NCI-H345 (cell line): ENCODE measurements at places on chromosomes 3 and 15.

DNA sequence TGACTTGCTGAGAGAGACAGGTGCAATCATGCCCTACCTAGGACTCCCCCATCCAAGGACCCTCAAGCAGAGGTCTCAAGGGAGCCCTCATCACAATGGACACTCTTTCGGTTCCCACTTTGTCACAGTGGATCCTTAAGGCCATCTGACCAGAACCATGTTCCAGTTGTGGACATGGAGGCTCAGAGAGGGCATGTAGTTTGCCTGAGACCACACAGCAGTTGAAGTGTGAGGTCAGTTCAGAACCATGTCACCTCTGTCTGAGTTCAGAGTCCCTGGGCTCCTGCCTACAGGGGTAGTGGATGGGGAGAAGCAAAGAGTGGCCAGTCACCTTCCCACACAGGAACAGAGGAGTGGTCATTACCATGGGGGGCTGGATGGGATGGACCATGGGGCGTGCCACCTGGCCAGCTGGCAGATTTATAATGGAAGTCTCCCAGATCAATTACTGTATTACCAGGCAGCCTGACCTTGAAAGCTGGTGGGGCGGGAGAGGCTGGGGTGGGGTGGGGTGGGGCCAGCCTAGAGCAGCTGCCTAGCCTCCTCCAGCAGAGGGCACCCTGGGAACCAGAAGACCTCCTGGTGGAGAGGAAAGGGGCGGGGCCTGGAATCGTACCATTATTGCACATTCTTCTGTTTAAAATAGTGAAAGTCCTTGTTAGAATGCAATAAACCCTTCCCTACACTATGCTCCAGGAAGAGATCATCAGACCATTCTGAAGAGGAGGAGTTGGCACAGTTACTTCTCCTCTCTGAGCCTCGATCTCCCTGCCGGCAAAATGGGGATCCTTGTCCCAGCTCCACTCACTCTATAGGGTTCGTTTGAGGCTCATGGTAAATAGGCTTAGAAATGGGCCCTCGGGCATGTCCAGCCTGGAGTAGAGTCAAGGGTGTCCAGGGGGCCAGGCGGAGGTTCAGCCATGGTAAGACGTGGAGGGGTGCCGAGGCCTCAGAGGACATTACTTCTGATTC, 26.9 kb upstream of the LINGO1 start:
- peak; percentile 39 for DNase-seq

- no peak for DNase-seq
These were observed 88.4 kb upstream of the RAP2B start for GRCh38 chr3:153073636-153074035.

DNA sequence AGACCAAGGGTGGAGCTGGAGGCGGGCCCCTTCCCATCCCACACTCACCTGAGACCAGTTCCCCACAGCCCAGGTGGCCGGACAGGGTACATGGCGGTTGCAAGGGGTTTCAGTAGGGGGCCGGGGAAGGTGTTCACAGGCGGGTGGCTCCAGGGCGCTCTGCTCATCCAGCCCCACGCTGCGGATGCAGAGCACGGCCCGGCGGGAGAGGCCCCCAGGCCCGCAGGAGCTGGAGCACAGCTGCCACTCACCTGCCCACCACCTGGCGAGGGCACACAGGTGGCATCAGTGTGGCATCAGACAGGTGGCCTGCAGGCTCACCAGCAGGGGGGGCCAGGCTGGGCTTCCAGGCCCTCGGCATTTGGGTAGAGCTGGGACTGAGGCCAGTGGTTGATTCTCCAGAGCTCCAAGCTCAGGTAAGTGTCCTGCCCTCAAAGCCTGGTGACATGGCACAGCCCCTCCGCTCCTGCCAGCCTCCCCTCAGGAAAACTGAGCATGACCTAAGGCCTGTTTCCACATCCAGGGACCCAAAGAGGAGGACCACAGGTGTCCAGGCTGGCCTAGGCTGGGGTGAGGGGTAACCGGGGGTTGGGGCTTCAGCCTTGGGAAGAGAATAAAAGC, 43.8 kb downstream of the ADAMTS7 start:
- DNase-seq, result peak; percentile 18

DNA sequence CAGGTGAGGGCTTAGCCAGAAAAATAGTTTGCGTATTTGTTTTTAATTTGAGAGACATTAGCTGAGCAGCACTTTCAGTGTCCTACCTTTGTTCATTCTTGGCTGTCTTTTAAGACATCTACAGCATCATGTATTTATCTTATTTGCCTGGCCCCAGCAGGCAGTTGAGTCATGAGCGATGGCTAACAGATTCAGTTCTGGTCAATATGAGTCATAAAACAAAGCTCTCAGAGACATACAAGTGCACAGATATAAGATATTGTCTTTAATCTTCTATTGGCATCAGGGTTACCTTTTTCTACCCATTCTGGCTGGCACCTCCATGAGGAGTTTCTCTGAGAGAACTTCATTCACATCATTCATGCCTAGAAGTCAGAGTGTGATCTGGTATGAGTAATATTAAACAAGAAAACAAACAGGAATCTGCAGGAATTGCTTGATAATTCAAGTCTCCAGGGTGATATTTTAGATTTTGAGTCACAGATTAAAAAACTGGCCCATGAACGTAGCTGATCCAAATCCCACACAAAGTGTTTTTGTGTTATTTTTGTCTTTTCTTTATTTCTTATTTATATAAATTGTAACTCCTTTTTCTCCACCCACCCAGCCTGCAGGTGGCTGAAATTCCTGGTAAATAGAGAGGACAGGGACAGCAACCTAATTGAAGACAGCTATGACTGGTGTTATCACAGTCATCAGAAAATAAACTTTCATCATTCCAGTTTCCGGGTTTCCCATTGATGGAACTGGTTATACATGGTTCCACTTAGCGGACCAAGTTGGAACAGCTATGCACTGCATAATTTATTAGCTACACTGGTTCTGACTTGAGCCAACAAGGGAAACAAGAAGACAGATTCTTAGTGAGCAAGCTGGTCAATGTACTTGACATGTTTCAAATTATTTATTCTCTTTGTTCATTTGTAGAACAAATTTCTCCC, 47.3 kb downstream of the PLSCR2 start:
- DNase-seq, result no peak

DNA sequence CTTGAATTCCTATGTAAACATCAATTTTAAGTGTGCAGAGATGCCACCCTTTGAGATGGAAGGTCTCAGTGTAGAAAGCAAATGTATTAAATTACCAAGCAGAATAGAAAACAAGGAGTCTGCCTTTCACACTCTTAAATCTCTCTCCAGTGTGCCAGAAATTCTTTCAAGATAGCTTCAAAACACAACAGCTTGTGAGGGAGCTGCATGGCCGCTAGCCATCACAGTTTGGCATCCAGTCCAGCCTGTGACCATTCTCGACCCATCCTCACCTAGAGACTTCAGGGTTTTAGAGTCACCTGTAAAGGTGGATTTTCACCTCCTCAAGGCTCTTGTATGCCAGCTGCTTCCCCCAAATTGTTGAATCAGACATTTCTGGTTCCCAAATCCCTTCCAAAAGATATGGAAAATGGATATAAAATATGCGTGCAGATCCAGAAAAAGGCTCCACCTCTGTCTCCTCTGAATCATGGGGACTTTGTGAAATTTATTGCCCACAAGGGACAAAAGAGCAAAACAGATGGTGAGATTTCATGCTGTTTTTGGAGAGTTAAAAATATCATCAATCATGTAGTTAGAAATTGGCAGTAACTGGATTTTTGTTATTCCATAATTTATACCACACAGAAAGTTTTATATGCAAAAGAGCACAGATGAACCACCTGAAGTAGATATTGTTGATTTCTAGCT, 114.2 kb upstream of the THRB start:
- no peak for DNase-seq

GRCh38 chr3:63791974-63792373, 27.1 kb upstream of the C3orf49 start:
- peak; percentile 11 for DNase-seq

GRCh38 chr3:30986551-30986950, 92.1 kb upstream of the GADL1 start:
- no peak for DNase-seq

- no peak for DNase-seq
These were observed 123.0 kb upstream of the PROK2 start for GRCh38 chr3:71907996-71908395.

DNA sequence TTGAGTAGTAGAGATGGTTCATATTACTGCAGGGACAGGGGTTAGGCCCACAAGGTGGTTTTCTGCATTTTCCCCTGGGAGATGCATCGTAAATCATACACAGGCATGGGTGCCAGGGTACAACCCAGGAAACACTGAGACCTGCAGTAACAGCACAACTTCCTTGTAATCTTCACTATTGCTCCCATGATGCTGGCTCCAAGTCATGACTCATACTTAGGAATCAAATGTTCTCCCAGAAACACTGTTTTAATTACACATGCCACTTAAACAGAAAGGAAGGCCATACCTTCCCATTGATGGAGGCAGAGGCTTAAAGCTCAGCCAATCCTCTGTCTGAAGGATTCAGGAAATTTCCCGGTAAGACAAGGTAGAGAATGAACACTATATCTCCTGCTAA, 106.5 kb downstream of the ERC2 start:
- DNase-seq, result no peak

- no peak for DNase-seq
These were observed 46.5 kb downstream of the NEK10 start for GRCh38 chr3:27322634-27323033.

- DNase-seq, result no peak
These were observed 30.3 kb downstream of the GJD2 start for GRCh38 chr15:34724481-34724880.

- no peak for DNase-seq
These were observed 35.6 kb downstream of the IQSEC1 start for GRCh38 chr3:13037458-13038117.

DNA sequence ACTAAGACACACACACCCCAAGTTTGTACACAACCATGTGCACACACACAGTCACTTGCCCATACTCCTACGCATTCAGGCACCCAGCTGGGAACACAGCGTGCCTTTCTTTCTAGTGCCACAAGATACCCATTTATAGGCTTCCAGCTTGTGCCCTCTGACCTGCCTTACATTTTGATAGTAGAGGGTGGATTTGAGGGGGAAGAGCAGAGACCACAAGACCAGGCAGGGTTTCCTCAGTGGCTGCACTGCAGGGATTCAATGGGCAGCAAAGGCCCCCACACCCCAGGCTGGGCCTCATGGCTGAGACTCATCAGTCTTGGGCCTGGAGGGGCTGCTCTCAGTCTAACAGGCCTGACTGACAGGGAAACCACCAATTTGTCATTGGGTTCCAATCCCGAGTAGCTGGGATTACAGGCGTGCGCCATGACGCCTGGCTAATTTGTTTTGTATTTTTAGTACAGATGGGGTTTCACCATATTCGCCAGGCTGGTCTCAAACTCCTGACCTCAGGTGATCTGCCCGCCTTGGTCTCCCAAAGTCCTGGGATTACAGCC, 18.8 kb upstream of the ANKDD1A start:
- DNase-seq, result no peak

- peak; percentile 2 for DNase-seq
These were observed at the start of gene TEX55 for GRCh38 chr3:119145500-119146167. TEX55 (plus strand) TSS chr3:119146165; CDS start chr3:119146190, 25 bp downstream.

DNA sequence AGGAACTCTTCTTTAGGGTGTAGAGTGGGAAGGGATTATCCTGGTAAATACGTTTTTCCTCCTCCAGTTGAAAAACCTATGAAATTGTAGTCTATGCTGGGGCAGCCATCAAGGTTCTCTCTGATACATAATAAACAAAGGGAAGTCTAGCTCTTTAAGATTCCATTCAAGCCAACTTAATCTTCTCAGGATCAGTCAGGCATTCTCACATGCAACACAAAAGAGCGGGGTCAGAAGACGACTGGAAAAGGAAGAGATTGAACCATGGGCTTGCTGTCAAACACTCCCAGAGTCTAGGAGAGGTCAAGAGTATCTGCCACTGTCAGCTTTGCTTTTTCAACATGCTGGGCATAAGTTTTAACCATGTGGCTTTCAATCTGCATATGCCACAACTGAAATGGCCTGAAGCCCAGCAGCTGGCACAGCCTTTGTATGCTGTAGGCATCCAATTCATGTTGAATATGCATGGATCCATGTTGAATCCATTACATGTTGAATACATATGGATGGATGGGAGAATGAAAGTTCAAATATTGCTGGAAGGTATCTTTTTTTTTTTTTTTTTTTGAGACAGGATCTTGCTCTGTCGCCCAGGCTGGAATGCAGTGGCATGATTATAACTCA, 8.5 kb downstream of the TRAT1 start:
- no peak for DNase-seq

GRCh38 chr15:38994310-38994709, 429.7 kb upstream of the RASGRP1 start:
- no peak for DNase-seq

DNA sequence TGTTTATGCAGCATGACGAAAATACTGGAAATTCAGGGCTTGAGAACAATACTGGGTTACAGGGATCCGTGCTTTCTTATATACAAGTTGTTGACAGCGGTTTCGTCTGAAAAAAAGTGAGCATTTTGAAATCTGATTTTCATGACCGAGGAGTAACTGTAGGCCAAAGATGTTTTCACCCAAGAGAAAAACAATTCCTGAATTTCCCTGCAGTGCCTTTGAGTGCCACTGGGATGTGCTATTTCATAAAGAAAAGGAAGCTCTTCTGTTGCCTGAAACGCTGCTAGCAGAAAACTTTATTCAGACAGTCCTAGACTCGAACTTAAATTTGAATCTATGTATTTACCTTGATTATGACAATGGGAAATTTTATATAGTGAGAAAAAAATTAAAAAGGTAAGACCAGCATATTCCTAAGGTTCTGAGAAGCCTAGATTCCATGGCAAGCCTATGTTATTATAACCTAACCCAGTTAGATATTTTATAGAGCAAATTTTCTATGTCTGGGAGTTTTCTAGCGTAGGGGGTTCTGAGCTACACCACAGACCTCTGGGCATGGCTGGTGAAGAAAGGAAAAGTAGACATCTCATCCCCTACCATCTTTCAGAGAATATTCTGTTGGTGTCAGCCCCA, 30.2 kb downstream of the KCNAB1 start:
- peak; percentile 48 for DNase-seq

GRCh38 chr3:149454746-149455145, 19.8 kb upstream of the TM4SF4 start:
- no peak for DNase-seq

DNA sequence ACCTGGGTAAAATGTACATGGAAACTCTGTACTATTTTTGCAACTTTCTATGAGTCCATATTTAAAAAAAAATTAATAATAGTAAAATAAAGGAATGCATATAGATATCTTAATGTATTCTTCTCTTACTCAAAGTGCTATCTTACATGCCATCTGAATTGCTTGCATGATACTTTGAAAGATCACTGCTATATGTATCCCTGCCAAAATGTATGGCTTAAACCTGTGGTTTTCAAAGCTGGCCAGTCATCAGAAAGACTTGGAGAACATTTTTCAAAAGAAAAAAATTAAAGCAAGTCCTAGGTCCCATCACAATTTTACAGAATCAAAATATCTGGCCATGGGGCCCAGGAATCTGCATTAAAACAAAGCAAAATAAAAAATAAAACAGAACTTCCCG, 262.1 kb downstream of the LPP start:
- no peak for DNase-seq

GRCh38 chr3:64392001-64392400, 166.7 kb upstream of the PRICKLE2 start:
- no peak for DNase-seq

GRCh38 chr3:185024406-185024805, 128.5 kb downstream of the C3orf70 start:
- no peak for DNase-seq
